Stimulated activated CD8-positive, alpha-beta memory T cell treated with anti-CD3 and anti-CD28 coated beads, Interleukin-7, amount 100 ng/mL, for 1 hour (primary cell): ENCODE measurements at places on chromosomes 6 and 20.

DNA sequence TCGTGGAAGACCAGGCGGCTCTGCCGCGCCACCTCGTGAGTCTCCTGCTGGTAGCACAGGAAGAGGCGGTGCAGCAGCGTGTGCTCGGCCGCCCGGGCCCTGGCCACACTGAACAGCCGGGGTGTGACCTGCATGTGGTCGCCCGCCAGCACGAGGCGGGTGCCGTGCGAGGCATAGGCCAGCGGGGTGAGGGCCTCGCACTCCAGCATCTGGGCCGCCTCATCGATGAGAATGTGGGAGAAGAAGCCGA is 7.0 kb downstream of the HELZ2 start:
- no peak for DNase-seq

GRCh38 chr6:19714434-19715166 is 122.6 kb upstream of the ID4 start:
- no peak for DNase-seq

GRCh38 chr20:46293084-46293483 is 15.2 kb downstream of the CDH22 start:
- DNase-seq: no peak

DNA sequence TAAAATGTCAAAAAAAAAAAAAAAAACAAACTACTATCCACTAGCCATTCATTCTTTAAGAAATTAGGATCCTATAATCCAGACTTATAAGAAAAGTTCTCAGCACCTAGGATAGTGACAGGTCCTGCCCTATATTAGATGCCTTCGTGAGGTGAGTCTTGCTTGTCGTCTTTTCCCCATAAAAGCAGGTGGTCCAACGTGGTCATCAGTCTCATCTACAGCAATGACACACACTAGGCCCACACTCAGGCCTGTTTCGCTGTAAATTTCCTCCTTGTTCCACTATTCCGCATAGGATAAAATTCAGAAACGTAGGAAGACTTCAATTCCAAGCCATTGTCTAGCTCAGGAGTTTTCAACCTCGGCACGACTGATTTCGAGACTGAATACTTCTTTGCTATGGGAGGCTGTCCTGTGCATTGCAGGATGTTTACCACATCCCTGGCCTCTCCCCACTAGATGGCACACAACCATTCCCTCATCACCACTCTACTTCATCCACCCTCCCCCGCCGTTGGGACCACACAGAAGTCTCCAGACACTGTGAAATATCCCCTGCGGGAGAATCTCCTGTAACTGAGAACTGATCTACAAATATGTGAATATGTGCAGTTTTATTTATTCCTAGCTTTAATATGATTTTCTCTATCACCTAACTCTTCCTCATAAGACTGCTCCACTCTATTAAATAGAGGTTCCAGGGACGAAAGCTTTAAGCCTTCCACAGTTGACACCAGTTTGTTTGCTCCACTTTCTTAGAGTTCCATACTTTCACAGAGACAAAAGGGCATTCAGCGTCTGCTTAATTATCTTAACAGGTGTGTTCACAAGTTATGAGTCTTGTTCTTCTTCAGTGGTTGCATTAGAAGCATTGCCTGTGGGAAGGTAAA is 346.3 kb downstream of the BMP2 start:
- DNase-seq: no peak

- DNase-seq: no peak
Measured at GRCh38 chr6:33278392-33278741, 1.4 kb downstream of the B3GALT4 start.

DNA sequence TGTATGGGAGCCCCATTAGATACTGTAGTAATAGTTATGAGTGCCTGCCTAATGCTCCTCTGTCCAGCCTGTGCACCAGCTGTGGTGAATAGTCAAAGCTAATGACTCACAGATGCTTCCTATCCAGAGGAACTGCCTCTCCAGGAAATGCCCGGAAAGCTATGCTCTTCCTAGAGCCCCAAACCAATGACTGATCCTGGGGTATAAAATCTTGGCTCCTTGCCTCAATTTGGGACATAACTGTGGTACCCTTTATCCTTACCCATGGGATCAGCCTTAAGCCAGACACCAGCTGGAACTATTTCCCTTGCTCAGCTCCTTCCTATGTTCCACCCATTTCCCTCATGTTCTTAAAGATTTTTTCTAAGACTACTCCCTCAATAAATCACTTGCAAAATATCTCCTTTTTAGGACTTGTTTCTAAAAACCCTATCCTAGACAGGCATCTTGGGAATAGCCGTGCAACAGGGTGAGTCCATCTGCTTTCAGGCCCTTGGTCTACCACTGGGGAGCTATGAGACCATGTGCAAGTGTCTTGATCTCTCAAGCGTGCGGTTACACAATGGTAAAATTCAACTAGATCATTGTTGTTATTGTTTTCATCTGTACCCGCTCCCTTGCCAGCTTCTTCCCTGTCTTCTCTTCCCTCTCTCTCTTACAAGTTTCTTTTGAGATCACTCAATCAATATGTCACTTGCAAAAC is 283.7 kb downstream of the BTBD3 start:
- no peak for DNase-seq

- no peak for DNase-seq
Measured at GRCh38 chr6:34514593-34515472, 41.3 kb downstream of the SPDEF start.

GRCh38 chr6:13352165-13352564 is 23.8 kb upstream of the TBC1D7 start:
- no peak for DNase-seq

DNA sequence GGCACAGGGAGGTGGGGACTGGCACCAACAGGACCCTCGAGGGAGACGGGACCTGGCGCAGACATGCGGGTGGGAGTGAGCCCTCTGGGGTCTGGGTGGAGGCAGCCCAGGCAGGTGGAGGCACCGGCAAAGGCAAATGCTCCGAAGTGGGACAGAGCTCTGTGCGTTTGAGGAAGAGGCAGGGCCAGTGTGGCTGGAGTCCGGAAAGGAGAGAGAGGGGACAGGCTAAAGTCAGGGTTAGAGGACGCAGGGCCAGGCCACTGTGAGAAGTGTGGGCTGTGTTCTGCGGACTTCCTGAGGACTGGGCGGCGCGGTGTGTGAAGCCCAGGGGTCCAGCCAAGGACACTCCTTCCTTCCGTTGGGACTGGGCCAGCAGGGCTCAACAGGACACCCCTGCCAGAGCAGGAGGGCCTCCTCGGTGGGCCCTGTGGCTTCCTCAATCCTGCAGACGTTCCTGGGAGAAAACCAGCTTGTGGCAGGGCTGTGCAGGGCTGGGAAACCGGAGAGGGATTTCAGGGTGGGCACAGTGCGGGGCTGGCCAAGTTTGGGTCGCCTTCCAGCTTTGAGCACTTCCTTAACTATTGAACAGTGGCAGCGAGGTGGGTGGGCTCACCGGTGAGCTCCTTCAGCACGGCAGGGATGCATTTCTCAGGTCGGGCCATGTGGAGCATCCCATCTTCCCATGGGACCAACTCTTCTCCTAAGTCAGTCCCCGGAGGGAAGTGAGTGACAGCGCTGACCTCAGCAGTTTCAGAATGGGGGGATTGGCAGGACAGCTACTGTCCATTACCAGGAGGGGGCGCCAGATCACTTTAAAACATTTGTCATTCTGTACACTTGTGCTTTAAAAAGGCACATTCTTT is 22.5 kb downstream of the MOCS3 start:
- DNase-seq: peak; percentile 22

DNA sequence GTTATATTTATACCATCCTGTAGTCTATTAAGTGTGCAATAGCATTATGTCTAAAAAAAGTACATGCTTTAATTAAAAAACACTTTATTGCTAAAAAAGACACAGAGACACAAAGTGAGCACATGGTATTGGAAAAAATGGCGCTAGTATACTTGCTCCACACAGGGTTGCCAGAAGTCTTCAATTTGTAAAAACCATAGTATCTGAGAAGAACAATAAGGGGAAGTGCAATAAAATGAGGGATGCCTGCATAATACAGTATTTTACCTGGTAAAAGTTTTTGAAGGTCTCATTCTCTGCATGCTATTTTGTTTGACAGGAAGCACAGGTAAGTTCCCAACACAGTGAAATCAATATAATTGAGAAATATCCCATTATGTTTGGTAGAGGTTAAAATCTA is 1.6 kb downstream of the NOX3 start:
- DNase-seq: no peak

- no peak for DNase-seq
Measured at GRCh38 chr20:34415079-34415478, 52.0 kb downstream of the ITCH start.

GRCh38 chr6:155449450-155450239 is 6.0 kb downstream of the NOX3 start:
- DNase-seq: no peak
